ENCODE measurements at places on chromosomes 5 and 9.

- peak; percentile 16 for DNase-seq
Measured at GRCh38 chr5:38069360-38069759, 189.0 kb upstream of the EGFLAM start.

GRCh38 chr9:96376891-96377874 is 6.3 kb downstream of the SLC35D2 start:
- peak; percentile 39 for DNase-seq

DNA sequence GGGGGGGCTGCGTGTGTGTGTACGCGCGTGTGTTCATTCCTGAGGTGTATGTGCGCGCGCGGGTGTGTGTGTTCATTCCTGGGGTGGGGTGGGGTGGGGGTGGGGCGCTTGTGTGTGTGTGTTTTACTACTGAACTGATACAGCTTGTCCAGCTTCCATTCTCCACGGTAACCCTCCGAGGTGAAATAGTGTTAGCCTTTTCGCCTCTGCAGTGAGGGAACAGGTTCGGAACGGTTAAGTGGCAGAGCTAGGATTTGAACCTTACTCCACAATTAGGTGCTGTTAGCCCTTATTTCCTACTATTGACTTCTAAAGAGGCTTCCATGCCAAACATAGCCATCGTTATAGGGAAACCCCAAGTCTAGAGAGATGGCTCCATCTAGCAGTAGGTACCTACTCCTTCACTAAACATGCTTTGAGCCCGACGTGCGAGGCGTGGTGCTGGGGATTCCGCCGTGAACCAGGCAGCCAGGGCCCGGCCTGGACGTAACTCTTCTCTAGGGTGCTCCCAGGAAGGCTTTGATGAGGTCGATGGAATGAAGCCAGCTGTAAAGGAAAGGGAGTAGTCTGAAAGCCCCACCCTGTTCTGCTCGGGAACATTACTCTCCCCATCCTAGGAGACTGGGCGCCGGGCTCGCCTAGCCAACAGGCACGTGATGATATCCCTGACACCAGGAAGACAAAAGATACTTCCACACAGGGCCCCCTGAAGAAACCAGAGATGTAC is 782 bp upstream of the SKP1 start:
- peak; percentile 73 for DNase-seq

- DNase-seq, result no peak
Measured at GRCh38 chr5:71533615-71534014, 53.5 kb upstream of the MCCC2 start.

GRCh38 chr9:86175743-86176456 is 76.5 kb upstream of the GOLM1 start:
- no peak for DNase-seq

DNA sequence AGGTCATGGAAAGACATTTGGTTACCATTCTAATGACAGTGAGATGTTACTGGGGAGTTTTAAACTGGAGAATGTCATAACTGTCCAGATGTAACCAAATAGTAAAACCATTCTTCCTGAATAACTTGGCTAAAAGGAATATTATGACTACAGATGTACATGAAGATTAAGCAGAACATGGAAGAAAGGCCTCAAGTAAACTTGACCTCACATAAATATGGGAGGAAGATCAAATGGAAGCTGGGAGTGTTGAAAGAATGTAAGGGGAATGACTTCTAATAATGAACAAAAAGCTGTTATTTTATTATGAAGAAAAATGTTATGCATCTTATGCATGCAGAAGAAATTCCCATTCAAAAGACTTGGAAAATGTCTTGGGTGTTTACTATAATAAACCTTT is 107.7 kb upstream of the CDKN2B start:
- DNase-seq, result no peak

DNA sequence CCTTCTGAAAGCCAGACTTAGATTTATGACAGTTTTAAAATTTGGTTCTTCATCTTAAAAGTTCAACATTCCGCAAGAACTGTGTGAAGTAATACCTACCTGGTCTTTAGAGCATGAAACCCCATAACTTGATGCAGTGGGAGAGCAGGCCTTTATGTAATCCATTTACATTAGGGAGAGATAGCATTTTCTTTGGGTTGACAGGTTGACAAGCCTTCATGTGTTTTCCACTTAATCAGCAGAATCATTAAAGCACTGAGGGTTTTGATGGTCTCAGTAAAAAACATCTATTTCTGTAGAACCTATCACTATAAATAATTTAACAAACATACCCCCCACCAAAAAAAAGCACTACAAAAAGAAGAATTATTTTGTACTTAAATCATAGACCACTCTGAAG is 121.6 kb upstream of the KIF2A start:
- DNase-seq, result no peak

DNA sequence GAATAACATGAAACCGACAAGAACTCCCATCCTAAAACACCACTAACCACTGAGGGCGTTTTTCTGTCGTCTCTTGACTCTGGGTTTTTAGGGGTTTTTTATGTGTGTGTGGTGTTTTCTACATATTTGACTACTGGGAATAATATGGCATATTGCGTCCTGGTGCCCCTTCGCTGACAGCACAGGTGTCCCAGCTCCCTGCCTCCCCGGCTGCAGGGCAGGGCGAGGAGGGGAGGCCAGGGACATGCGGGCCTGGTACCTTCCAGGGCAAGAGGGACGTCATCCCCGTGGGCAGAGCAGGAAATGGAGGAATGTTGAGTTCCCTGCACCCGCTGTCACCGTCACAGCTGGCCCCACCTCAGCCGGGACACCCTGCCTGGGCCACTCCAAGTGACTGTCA is 34.8 kb downstream of the VAV2 start:
- DNase-seq, result no peak

DNA sequence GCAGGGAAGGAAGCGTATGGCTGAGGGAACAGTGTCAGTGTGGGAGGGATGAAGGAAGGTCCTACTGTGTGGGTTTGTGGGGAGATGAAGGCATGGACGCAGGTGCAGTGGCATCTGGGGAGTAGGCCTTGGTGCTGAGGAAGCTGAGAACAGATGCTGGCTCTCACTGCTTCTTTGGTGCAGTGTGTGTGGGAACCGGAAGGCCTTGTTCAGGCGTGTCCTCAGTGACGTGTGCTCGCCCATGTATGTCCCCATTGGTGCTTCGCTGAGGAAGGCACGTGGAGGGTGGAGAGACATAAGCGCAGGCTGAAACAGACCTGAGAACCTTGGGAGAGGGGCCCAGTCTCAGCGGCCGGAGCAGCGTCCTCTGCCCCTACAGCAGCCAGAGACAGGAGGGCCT is 18.7 kb downstream of the ADAMTS13 start:
- no peak for DNase-seq
